ENCODE measurements at places on chromosomes 6 and 20.

DNA sequence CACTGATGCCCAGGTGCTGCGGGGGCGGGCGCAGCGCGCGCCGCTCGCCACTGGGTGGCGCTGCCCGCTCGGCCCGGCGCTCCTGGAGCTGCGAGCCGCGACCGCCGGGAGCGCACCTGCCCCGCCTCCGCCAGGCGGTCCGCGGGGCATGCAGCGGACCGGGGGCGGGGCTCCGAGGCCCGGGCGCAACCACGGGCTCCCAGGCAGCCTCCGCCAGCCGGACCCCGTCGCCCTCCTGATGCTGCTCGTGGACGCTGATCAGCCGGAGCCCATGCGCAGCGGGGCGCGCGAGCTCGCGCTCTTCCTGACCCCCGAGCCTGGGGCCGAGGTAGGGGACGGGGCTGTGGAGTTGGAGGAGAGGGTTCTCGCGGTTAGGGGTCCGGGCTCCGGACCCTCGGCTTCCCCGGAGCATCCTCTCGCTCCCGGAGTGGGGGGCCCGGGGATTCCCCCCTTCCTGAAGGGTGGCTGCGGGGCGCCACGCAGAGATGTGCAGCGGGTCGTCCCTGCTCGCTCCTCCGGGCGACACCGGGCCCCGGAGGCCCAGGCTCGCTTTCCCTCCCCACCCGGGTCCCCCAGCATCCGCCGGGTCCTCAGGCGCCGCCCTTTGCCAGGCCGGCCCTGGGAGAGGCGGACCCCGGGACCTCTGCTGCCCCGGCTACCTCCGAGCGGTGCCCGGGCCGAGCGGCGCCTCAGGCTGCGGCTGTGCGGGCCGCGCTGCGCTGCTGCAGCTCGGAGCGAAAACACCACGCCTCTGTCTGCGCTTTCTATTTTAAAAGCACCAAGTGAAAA lies at the start of gene BCAS4:
TSS of gene BCAS4 (plus strand) at position 216 of the 789 bp plus-strand sequence. CDS start at position 239, 23 bp downstream.
- H3K4me3 ChIP-seq, result peak within 1 kb of the TSS; percentile 61
- peaks cover 27% of the 10 kb centered on the region for H3K4me1 ChIP-seq
- no peak for DNase-seq
- no peak within 1 kb of the TSS for H3K27ac ChIP-seq
- no peaks in the 10 kb centered on the region for H3K36me3 ChIP-seq

DNA sequence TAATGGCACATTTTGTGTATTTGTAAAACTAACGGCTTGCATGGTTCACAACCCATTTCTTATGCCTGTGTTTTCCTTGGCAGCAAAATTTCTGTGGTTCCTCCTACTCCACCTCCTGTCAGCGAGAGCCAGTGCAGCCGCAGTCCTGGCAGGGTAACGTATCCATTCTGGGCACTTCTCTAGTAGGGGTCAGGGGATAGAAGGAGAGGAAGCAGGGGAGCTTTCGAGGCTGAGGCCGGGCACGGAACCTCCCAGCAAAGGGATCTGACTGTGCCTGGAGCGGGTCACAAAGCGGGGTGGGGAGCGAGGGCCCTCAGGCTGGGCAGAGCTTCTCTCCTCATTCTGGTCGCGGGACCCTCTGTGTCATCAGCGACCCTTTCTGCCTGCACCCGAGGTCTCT lies 58.4 kb downstream of the SYTL3 start:
- no peaks in the 10 kb centered on the region for H3K27me3 ChIP-seq
- peaks cover 40% of the 10 kb centered on the region for H3K4me1 ChIP-seq
- no peak overlapping the region for H3K4me3 ChIP-seq

- DNase-seq, result no peak
- H3K36me3 ChIP-seq, result peaks cover 23% of the 10 kb centered on the region
These were observed 122.1 kb downstream of the LRRC1 start for GRCh38 chr6:53916804-53917463.

GRCh38 chr6:98976674-98977385 lies 29.1 kb upstream of the FBXL4 start:
- H3K27me3 ChIP-seq, result no peaks in the 10 kb centered on the region
- no peak overlapping the region for H3K27ac ChIP-seq
- H3K4me3 ChIP-seq, result no peak overlapping the region
- no peak for DNase-seq
- no peaks in the 10 kb centered on the region for H3K36me3 ChIP-seq

GRCh38 chr6:151391471-151392413 lies at the start of gene ZBTB2:
TSS of gene ZBTB2 (minus strand) at chr6:151391559. CDS start at chr6:151373637, 17,922 bp downstream.
- no peaks in the 10 kb centered on the region for H3K36me3 ChIP-seq
- peaks cover 58% of the 10 kb centered on the region for H3K4me1 ChIP-seq
- H3K4me3 ChIP-seq, result peak within 1 kb of the TSS; percentile 85
- H3K27me3 ChIP-seq, result no peaks in the 10 kb centered on the region

Data from suprapubic skin (tissue), 4 donors.